Stimulated activated CD4-positive, alpha-beta T cell treated with anti-CD3 and anti-CD28 coated beads, Interleukin-1b, Interleukin-23, amount 100 ng/mL, for 48 hours (primary cell): ENCODE measurements at places on chromosomes 5 and 9.

GRCh38 chr9:99296291-99296951 is 74.3 kb downstream of the SEC61B start:
- no peak for DNase-seq

DNA sequence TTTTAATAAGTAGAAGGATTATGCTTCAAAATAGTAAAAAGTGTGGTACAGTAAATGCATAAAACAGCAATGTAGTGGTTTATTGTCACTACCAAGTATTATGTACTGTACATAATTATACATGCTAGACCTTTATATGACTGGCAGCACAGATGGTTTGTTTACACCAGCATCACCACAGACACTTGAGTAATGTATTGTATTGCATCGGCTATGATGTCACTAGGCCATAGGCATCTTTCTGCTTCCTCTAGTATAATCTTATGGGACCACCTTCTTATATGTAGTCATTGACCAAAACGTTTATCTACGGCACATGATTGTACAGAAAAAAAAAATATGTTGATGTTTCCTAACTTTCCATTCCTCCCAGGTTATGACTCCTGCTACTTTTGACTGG is 31.9 kb upstream of the SSBP2 start:
- DNase-seq: no peak

- peak; percentile 10 for DNase-seq
Observed at GRCh38 chr9:111399772-111400563, 69.9 kb upstream of the OR2K2 start.

- no peak for DNase-seq
Observed at GRCh38 chr5:33994845-33995244, 10.4 kb upstream of the SLC45A2 start.

- DNase-seq: no peak
Observed at GRCh38 chr5:37926732-37927131, 86.9 kb upstream of the GDNF start.

DNA sequence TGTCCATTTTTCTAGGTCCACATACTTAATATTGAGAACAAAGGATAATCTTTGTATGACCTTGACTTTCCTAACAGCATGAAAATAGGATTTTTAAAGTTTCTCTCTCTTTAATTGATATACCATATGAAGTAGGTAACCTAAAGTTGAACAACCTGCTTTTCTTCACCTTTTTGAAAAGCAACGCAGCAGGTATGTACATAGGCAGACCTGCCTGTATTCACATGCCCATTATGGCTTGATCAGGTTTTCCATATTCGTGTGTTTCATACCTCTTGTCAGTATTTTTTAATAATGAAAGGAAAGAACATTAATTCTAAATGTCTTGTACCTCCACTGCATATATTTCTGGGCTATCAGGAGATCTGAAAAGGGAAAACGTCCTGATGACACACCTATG is 1.5 kb upstream of the ADAMTSL1 start:
- DNase-seq: no peak

- DNase-seq: no peak
Observed at GRCh38 chr5:19301271-19301670, 686.7 kb downstream of the CDH18 start.

DNA sequence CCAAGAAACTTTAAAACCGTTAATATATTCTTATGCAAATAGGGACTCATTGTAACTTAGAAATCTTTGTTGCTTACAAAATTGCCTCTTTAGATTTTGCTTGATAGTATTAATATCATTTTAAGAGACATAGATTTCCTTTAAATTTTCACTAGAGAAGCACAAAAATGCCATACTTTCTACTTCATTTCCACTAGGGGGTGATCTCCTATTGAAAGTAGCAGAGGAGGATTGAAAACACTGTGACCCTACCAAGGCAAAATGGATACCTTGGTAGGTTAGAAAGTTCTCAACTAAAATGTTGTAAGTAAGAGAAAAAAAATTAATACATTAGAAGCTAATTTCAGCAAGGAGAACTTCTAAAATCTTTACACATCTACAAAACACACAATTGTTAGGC is 204.9 kb downstream of the CHSY3 start:
- no peak for DNase-seq

DNA sequence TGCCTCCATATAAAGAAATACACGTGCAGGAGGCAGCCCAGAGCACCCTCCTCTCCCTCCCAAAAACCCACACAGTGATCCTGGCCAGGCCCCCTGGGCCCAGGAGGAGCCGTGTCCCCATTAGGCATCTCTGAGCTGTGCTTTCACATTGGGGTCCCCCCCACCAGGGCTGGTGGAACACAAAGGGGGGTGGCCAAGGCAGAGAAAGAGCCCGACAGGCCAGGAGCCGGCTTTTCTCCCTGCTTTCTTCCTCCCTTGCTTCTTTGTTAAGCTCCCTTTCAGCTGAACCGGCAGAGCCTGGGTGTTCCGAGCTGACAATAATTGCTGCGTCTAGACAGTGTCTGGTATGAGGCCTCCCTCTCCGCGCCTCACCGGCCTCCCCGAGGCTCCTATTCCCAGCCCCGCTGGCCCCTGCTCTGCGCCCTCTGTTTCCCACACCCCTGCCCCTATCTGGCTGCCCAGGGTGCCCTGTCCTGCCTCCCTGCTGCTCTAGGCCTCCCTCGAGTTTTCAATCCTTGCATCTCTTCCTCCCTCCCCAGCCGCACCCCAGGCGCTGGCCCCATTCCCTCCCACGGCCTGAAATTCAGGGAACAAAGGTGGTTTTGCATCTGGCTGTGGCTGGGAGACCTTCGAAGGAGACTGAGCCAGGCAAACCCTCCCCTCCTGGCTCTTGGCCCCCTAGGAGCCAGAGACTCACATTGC is 120.6 kb downstream of the C9orf50 start:
- no peak for DNase-seq

GRCh38 chr9:27836661-27837401 is 263.6 kb upstream of the C9orf72 start:
- DNase-seq: no peak

GRCh38 chr9:112249277-112249676 is 74.2 kb upstream of the SUSD1 start:
- DNase-seq: no peak

DNA sequence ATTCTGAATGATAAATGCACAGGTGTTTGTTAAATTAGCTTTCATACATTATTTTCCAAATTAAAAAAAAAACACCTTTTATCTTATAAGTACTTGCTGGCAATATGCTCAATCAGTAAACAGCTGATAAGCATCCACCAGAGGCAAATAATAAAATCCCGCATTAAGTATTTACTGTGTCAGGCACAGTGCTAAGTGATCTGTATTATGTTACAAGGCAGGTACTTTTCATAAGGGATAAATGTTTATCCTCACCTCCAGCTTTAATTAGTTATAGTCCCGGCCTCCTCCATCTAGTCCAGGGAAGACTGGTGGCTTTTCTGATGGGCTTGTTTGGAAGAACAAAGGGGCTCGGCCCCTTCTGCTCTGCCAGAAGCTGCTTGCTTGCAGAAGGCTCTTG is 40.1 kb downstream of the PFDN1 start:
- no peak for DNase-seq

GRCh38 chr5:117041926-117042595 is 467.4 kb upstream of the SEMA6A start:
- DNase-seq: no peak

DNA sequence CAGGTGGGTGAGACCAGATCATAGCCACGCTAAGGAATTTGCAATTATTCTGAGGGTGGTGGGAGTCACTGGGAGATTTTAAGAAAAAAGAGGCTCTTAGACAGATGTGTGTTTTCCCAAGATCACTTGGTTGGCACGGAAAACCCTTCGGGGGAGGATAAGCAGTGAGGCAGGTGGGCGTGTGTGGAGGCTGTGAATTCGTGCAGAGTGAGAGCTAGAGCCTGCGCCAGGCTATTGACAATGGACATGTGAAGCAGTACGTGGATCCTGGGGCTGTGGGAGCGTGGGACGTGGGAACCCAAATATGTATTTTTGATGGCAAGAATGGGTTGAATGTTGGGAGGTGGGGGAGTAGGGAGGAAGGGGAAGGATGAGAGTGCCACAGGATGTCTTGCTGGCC is 19.4 kb downstream of the MVB12B start:
- DNase-seq: no peak

DNA sequence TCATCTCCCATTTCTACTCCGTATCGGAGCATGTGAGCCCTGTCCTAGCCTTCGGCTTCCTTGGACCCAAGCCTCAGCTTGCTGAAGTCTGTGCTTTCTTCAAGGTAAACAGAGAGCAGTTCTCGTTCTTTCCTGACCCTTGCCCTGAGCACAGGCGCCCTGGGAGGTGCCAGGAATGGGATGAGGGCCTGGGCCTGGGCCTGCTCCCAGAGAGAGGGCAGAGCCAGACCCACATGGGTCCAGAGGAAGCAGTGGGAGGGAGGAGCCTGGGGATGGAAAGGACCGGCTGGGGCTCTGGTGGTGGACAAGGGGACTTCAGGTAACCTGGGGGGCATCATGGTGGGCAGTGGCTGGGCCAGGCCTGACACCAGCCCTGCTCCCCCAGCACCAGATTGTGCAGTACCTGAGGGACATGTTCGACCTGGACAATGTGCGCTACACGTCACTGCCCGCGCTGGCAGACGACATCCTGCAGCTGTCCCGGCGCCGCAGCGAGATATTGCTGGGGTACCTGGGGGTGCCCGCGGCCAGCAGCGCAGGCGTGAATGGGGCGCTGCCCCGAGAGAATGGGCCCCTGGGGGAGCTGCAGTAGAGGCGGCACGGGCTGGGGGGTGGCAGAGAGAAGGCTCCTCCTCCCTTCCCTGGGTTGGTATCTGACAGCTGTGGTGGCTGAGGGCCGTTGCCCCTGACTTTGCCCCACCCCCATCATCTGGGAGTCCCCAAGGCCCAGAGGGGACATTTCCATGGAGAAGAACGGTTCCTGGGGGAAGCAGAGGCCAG is 10.9 kb upstream of the DOLPP1 start:
- DNase-seq: no peak

DNA sequence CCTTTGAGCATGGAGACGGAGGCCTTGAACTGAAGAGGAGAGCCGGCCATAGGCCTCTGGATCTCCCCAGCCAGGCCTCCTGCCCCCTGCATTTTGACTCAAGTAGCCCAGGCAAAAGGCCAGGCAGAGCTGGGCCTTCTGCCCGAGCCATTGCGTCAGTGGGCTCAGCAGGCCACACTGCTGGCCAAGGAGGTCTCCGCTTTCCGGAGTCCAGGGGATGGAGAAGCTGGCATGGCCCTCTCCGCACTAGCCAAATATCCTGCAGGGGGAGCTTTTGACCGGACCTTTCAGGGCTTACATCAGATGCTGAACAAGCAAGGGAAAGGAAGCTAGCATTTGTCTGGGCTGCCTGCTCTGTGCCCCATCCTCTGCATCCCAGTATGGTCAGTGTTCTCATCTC is 386.8 kb downstream of the TRIM36 start:
- no peak for DNase-seq

- peak; percentile 27 for DNase-seq
Observed at GRCh38 chr9:113993838-113994540, 84.1 kb downstream of the AMBP start.

GRCh38 chr5:78651468-78651867 is 2.9 kb upstream of the LHFPL2 start:
- DNase-seq: no peak

- DNase-seq: no peak
Observed at GRCh38 chr5:150623878-150624216, 16.6 kb upstream of the SYNPO start.

DNA sequence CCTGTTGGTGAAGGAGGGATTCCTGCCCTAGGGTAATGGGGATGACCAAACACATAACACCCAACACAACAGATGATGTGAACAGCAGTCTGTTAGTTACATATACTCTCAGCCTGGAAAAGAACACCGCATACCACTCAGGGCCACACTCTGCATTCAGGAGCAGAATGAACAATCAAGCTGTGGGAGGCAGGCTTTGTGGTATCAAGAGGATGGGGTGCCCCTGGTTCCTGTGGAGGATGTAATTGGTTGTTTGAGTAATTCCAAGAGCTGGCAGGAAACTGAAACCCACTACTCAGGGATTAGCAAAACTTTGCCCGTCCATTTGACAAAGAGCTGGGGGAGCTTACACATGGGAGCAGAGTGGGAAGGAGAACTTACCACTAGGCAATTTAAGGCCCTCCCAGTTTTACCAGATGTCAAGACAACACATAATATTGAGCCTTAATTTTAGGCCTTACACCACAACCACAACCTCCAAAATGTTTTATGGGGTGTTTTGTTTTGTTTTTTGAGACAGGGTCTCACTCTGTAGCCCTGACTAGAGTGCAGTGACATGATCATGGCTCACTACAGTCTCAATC is 15.6 kb upstream of the PRKAA1 start:
- DNase-seq: peak; percentile 72

- no peak for DNase-seq
Observed at GRCh38 chr5:169196059-169196458, 104.9 kb downstream of the SLIT3 start.

DNA sequence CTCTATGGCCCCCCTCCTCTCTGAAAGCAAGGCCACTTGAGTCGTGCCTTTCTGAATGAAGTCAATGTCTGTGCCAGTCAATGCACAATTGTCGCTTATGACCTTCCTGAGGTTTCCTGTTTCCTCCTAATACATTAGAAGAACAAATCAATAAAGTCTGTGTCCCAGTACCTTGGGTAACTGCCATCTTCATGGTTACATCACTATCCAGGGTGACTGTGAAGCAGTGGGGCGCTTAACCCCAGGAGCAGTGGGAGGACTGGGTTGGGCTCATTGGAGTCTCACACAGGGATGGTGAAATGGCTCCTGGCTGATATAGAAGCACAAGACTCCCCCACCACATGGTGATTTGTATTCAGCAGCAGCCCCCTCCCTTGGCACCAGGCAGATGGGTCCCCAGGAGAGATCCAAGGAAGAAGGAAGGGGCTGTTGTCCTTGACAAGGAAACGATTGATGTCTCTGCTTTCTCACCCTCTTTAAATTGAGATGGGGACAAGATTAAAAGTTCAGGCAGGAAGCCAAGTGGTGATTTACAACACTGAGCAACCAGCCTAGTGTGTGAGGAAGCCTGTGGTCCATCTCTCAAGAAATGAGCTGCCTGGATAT is 261.9 kb upstream of the ZNF462 start:
- DNase-seq: no peak

GRCh38 chr5:172860520-172861443 is 26.7 kb downstream of the ERGIC1 start:
- no peak for DNase-seq

GRCh38 chr5:119752921-119753886 is 123.8 kb downstream of the FAM170A start:
- no peak for DNase-seq

DNA sequence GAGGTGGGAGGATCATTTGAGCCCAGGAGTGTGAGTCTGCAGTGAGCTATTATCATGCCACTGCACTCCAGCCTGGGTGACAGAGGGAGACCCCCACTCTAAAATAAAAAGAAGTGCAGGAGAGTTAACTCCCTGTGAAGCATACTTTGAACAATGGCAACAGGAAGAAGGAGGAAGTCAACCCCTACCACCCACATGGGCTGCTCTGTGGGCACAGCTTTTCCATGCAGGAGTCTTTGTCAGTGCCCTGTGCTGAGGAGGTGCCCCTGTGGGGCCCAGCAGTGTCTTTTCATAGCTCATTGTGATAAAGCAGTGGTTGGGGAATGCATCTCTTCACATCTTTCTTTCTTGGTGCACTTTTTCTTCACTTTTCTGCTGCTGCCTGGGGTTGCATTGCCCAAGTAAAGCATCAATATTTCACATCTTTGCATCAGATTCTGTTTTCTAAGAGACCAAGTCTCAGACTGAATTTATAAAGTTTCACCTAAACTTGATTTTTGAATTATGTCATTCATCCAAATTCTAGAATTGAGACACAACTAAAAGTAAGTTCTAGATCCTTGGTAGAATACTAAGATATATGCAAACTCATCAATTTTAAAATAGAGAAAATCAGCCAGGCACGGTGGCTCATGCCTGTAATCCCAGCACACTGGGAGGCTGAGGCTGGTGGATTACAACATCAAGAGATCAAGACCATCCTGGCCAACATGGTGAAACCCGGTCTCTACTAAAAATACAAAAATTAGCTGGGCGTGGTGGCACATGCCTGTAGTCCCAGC is 316.6 kb downstream of the DNAH5 start:
- no peak for DNase-seq
